ENCODE measurements at places on chromosomes 5 and 9.

DNA sequence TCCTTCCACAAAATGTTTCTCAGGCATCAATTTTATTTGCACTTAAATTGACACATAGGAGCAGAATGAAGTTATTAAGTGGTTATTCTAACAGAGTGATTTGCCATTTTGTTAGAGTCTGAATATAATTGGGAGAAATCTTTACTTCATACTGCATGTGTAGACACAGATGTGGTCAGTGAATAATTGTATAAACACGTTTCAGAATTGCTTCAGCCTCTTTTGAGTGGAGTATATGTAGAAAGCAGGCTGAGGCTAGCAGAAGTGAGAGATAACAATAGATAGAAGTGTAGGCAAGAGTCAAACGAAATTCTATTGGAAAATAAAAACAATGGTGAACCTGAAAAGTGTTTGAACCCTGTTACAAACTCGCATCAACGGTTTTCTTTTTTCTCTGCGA lies 270.7 kb downstream of the TMEM167A start:
- no peak for DNase-seq

DNA sequence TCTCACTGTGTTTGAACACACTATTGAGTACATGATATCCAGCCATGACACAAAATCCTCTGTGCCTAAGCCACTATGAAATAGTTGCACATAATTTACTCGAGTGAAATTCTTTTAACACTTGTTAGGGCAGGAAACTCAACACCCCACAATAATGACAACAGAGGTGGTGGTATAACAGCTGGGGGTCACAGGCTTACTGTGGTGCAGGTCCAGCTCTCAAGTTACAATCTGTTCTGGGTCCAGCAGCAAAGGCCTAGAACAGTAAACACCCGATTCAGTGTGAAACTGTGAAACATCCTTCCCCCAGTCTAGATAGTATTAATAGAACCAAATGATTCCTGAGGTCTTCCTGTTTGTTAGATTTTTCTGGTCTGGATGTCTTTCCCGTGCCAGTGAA lies 102.9 kb upstream of the APC start:
- no peak for DNase-seq

GRCh38 chr5:107436201-107436600 lies 234.5 kb downstream of the EFNA5 start:
- no peak for DNase-seq

- DNase-seq: no peak
Observed at GRCh38 chr5:17428176-17428800, 69.7 kb upstream of the TAF11L2 start.

DNA sequence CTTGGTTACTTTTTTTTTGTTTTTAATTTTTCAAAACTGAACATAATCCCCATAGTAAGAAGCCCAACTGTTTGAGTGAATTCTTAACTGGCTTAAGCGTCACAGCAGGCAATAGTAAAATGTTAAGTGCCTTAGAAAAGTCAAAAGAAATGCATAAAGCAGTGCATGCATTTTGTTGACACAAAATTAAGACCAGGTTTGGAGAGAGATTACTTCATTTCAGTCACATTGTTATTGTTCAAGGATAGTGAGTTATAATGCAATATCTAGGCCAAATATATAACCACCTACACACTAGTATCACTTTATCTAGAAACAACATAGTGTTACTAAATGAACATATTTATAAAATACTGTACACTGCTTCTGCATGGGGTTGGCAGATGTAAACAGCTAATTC lies 116.9 kb upstream of the KLF9 start:
- DNase-seq: no peak

DNA sequence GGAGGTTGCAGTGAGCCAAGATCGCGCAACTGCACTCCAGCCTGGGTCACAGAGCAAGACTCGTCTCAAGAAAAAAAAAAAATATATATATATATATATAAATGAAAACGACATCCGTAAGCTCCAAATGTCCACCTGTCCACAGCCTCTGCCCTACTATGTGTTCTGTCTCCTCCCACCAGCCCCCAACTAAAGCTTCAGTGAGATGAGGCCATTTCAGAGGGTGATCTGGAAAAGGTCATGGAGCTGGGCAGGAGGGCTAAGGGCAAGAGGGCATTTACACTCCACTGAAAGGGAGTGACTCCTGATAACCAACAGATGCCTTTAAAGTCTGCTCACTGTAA lies 2.4 kb downstream of the SPRY4 start:
- no peak for DNase-seq

DNA sequence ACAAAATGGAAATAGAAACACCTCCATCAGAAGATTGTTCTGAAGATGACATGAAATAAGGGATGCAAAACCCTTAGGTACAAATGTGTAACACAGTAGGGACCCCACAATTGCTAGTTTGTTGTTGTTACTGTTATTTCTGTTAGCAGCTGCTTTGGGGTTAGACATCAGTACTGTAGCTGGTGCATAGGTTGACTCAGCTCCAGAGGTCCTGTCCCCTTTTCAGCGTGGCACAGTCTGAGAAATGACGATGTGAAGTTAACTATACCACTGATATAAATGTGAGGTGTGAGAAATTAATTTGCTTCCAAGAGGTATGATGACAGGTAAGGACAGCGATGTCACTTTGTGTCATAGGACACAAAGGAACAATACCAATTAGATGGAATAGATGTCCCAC lies 384.6 kb upstream of the KLF4 start:
- DNase-seq: no peak

- no peak for DNase-seq
Observed at GRCh38 chr9:87880116-87880515, 2.6 kb upstream of the SPATA31E1 start.

- DNase-seq: peak; percentile 60
Observed at GRCh38 chr9:129278391-129279237, 100.6 kb upstream of the IER5L start.

DNA sequence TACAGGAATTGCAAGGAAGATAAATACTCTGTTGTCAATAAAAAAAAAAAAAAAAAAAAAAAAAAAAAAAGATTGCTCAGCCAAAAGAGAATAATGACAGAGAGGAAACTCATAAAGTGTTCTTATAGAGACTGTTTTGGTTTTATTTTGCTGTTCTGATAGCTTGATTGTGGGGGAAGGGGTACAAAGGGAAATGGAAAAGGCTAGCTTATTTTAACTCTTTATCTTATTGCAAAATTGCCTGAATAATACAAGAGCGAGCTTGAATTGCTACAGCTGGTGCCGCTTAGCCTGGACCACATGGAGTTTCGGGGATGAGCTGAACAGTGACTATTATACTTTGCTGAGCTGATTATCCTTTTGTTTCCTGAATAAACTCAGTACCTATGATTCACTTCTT lies 31.0 kb upstream of the SHISAL2B start:
- DNase-seq: no peak

GRCh38 chr5:131564229-131564652 lies 70.8 kb downstream of the RAPGEF6 start:
- no peak for DNase-seq

DNA sequence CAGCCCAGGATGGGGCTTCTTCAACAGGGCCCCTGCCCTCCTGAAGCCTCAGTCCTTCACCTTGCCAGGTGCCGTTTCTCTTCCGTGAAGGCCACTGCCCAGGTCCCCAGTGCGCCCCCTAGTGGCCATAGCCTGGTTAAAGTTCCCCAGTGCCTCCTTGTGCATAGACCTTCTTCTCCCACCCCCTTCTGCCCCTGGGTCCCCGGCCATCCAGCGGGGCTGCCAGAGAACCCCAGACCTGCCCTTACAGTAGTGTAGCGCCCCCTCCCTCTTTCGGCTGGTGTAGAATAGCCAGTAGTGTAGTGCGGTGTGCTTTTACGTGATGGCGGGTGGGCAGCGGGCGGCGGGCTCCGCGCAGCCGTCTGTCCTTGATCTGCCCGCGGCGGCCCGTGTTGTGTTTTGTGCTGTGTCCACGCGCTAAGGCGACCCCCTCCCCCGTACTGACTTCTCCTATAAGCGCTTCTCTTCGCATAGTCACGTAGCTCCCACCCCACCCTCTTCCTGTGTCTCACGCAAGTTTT lies 23.6 kb downstream of the PCDHGC5 start:
- no peak for DNase-seq

DNA sequence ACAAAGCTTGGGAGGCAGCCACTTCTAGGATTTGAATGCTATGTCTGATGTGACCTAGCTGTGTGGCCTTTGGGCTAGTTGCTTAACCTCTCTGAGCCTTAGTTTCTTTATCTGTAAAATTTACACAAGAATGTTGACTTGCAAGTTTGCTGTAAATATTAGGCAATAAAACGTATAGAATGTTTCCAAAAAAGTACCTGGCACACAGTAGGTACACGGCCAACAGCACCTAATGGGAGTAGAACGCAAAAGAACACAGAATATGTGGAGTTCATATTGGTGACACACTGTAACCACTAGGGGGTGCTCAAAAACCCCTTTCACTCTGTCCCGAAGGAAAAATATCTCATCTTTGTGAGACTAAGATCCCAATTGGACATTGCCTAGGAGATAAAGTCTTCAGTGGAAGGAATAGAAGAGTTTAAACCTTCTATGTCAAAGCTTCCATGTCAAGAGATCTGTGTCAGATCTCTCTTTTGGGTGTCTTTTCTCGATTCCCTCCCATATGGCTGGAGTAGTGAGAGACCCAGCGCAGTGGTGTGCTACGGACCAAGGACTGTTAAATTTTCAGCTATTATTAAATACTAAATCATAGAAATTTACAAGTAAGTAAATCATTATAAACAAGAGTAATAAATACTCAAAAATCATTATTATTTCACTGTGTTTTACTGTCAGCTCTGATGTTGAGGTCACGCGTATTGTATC lies 145.4 kb upstream of the RAD23B start:
- DNase-seq: no peak

GRCh38 chr9:129675620-129676019 lies 10.2 kb downstream of the PRRX2 start:
- no peak for DNase-seq

- DNase-seq: no peak
Observed at GRCh38 chr9:95206143-95206542, 111.4 kb downstream of the FANCC start.

DNA sequence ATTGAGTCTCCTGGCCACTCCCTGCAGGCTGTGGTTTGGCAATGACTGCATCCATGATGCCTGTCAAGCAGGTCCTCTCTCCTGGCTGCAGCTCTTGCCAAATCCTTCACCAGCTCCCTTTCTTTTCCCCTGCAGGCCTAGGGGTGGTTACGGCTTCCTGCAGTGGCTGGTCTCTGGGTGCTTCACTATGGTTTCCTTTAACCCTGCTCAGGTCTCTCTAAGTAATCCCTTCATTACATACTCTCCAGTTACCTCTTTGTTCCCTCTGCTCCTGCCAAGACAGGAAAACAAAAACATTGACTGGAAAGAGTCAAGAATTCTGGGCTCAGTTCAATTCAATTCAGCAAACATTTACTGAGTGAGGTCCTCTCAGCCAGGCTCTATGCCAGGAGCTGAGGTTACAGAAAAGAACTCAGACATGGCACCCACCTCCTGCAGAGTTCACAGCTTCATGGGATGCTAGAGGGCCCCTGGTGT lies 19.8 kb upstream of the PTPN3 start:
- no peak for DNase-seq

DNA sequence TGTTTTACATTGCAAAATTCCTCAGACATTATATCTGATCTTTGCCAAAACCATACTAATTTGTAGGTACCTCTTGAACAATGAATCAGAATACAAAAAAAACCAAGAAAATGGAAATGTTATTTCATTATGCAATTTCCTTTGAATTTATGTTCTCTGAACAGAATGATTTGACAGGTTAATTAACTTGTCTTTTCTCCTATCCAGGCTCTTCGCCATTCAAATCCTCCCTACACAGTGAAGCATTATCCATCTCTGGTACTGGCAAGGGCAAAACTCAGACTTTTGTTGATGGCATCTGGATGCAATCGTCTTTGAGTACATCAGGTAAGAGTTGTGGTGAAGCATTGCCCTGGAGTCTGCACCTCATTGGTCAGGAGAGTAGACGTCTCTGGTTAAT lies 655.7 kb upstream of the ITGA1 start:
- DNase-seq: peak; percentile 64

DNA sequence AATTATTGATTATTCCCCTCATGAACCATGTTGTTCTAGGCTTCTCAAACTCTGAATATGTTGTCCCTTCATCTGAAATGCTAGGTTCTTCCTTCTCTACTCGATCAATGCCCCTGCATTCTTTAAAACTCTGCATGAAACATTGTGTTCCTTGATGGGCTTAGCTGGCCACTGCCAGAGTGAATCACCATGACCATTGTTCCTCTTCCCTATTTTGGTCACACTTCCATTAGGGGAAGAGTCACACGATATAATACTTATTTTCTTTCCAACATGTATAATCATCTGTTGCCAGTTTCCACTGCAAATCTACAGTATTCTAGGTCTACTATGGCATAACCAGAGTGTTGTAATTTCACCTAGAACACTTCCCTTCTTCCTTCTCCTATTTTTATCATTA lies 247.9 kb downstream of the TRPM3 start:
- DNase-seq: no peak

GRCh38 chr5:14156290-14156649 lies 13.1 kb downstream of the TRIO start:
- DNase-seq: no peak

DNA sequence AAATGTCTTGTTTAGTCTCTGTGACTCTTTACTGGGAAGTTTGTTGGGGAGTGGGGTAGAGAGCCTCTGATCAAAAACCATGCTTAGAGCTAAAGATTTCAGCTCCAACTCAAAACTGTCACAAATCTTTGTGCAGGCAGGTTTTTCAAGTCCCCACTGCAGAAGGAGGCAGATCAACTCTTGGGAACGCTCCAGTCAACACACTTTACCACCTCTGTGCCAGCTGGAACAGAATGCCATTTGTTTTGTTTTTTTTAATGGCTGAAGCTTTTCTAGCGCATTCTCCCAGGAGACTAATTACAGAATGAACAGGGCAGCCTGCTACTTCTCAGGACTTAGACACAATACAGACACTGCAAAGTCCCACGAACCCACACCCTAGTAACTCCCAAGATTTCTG lies 17.9 kb upstream of the LHX6 start:
- DNase-seq: no peak

GRCh38 chr5:138903130-138903775 lies 28.1 kb upstream of the LRRTM2 start:
- DNase-seq: no peak

GRCh38 chr5:105230516-105231157 lies 1668.0 kb upstream of the NUDT12 start:
- no peak for DNase-seq

- DNase-seq: no peak
Observed at GRCh38 chr9:114259798-114260523, 62.9 kb upstream of the ORM1 start.

DNA sequence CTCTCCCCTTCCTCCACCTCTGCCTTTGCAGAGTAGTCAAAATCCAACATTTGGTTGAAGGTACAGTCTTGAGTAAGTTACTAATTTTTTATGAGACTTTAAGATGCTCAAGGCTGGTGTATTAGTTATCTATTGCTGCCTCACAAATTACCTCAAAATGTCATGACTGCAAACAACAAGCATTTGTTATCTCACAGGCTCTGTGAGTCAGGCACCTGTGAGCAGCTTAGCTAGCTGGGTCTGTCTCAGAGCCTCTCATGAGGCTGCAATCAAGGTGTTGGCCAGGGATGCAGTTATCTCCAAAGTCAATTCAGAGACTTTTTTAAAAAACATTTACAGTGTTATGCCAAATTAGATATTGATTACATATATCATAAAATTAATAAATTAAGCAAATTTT lies 371.3 kb upstream of the RGMB start:
- DNase-seq: no peak
